ENCODE measurements at places on chromosomes 11 and 22.

GRCh38 chr11:44842220-44842619, 108.5 kb downstream of the TP53I11 start:
- DNase-seq: no peak

DNA sequence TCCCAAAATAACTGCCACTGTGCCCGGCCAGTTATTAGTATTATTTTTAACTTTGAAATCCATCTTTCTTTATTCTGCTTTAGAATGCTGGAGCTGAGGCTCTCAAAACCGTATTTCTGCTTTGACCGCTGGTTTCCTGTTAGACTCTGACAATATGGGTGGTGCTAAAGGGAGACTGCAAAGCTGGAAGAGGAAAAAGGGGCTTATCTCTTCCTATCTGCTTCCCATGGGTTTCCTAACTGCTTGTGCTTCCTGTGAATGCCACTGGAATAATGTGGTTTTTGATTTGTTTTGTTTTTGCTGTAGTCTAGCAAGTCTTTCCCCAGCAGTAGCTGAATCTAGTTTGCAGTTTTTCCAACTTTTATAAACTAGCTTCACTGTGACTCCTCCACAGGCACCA, 43.6 kb downstream of the XRRA1 start:
- no peak for DNase-seq

- no peak for DNase-seq
Measured at GRCh38 chr11:127859941-127860354, 727.4 kb downstream of the ETS1 start.

- DNase-seq: no peak
Measured at GRCh38 chr11:16917941-16918340, 96.3 kb downstream of the PLEKHA7 start.

DNA sequence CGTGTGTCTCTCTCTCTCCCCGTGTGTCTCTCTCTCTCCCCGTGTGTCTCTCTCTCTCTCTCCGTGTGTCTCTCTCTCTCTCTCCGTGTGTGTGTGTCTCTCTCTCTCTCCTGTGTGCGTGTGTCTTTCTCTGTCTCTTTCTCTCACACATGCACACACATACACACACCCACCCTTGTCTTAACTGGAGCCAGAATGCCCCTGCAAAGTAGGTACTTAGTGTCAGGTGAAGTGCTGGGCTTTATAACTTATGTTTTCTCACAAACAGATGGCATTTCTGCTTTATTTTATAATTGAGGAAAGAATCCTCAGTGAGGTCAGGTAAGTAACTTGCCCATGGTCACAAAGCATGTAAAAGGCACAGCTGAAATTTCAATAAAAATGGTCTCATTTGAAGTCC, 106.0 kb downstream of the CSNK2A3 start:
- no peak for DNase-seq

Data from SW 1271 (cell line).